ENCODE measurements at places on chromosomes 12 and 14.

DNA sequence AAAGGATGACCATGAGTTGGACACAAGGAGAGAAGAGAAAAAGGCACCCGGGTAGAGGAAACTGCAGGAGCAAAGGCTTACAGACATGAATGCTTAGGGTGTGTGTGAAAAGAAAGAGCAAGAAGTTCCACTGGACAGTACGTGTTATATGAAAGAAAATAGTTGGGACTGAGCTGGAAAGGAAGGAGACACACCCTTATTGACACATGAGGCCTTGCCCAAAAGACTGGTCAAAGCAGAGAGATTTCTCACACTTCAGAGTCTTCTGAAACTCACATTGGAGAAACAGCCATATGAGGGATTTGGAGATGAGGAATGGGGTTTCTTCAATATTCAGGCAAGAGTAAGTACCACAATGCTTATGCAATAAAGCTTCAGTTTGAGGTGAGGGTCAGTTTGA is 56.0 kb downstream of the TTC9 start:
- DNase-seq = no peak

DNA sequence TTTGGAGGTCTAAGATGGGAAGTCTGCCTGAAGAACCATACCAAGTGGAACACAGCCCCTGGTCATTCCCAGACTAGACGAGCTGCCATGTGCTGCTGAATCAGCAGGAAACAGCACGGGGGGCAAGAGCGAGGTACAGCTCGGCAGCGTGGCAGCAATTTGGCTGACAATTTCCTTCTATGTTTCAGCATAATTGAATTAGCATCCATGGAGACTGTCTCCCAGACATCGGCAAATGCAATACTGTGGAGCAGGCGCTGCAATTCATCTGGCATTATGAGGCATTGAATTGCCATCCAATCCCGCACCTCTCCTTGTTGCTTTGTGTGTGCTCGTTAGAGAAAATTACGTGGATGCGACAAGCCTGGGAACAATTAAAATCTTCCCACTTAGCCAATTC is 46.0 kb upstream of the CCDC60 start:
- DNase-seq = no peak

GRCh38 chr14:68199554-68200151 is 380.1 kb downstream of the RAD51B start:
- no peak for DNase-seq

GRCh38 chr12:22792138-22792537 is 167.2 kb downstream of the ETNK1 start:
- DNase-seq = no peak

- no peak for DNase-seq
Observed at GRCh38 chr14:58401587-58401986, 5.9 kb downstream of the TOMM20L start.
